AG09319 (cell line): ENCODE measurements at places on chromosomes 2 and 18.

- DNase-seq, result no peak
Observed at GRCh38 chr2:44752761-44753160, 188.7 kb upstream of the SIX3 start.

DNA sequence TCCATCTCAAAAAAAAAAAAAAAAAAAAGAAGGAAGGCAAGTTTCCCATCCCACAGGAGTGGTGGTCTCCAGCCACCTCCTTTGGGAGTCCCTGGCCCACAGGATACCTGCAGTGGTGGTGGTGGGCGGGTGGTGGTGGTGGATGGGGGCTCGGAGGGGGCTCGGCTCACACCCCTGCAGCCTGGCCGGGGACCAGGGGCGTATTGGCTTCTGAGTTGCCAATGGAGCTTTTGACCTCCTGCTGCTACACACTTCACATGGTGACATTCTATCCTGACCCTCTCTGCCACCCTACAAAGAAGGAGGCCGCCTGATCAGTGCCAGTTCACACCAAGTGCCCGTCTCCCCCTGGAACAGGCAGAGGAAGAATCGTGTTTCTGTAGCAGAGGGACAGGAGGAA is 119.6 kb downstream of the NFATC1 start:
- no peak for DNase-seq

DNA sequence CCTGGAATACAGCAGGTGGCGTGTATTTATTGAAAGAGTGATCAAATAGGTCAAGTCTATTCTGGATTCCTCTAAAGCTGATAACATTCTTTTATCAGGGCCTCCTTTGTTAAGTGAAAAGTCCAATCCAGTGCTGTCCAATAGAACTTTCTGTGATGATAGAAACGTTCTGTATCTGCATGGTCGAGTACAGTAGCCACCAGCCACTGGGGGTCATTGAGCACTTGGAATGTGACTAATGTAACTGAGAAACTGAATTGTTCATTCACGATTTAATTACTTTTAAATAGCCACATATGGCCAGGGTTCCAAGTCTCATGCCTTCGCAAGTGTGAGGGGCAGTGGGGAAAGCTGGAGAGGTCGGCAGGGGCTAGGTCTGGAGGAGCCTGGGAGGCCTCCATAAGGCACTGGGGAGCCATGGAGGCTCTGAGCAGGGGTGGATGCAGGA is 20.5 kb downstream of the SH2D6 start:
- DNase-seq, result no peak

GRCh38 chr2:54629914-54630857 is 93.3 kb upstream of the EML6 start:
- DNase-seq, result no peak

DNA sequence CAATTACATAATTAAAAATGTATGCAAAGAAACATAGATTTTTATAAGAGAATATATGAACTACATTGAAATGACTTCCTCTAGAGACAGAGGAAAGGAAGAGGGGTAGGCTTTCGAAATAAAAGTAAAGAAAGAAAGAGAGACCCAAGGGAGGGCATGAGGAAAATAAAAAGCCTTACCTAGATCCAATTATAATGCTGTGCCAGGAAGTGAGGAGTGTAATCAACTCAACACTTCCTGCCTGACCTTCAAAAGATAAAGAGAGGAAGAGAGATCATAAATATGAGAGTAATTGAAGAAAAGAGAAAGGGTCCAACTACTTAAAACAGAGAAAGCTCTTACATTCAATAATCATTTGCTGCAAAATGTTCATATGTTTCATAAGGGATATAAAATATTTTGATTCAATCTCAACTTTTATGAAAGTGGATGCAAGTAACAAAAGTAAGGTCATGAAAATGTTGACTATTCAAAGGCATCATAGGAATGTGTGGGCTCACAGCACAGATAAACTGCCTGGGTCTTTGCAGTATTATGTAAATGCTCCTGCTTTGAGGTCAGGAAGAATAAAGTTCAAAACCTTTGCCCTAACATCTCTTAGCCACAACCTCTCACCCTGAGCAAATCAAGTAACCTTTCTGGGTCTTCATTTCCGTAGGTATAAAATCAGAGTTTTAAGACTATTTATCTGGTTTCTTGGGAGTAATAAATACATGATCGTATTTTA is 1237.7 kb downstream of the LRP1B start:
- no peak for DNase-seq

DNA sequence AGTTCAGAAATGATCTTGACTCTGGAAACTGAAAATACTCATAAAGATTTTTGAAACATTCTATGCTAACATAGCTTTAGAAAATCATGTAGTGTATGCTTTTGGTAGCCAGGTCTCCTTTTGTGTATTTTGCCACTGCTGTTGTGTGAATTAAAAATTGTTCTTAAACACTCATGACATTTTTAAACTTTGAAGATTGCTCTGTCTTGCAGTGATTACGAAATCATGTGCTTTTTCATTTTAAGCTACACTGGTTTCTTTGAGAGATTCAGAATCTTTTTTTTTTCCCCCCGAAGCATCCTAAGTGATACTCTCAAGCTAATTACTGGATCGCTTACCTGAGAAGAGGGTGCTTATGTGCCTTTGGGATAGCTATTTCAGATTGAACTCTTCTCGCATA is 60.0 kb downstream of the ANKRD12 start:
- no peak for DNase-seq

DNA sequence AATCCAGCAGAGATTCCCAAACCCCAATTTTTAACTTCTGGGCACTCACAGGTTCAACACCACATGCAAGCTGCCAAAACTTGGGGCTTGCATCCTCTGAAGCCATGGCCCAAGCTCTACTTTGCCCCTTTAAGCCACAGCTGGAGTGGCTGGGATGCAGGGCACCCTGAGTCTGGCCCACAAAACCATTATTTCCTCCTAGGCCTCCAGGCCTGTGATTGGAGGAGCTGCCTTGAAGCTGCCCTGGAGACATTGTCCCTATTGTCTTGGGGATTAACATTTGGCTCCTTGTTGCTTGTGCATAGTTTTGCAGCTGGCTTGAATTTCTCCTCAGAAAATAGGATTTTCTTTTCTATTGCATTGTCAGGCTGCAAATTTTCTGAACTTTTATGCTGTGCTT is 109.8 kb upstream of the RPRM start:
- no peak for DNase-seq

GRCh38 chr2:226910384-226910783 is 74.5 kb downstream of the RHBDD1 start:
- no peak for DNase-seq

DNA sequence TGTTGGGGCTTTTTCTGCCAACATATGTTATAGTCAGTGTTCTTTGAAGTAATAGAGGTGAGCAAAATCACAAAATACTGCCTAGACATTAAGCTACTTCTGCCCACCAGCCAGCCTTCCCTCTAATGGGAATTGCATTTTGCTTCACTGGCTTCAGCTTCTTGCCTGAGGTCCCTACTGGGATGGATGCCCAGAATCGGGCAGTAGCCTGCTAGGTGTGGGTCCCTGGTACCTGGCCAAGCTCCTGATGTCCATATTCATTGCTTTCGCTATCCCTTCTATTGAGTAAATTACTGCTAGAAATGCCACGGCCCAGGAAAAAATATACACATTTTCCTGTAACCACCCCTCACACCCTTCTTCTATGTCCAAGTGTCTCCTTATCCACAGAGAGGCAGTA is 27.0 kb downstream of the CRYGD start:
- no peak for DNase-seq

DNA sequence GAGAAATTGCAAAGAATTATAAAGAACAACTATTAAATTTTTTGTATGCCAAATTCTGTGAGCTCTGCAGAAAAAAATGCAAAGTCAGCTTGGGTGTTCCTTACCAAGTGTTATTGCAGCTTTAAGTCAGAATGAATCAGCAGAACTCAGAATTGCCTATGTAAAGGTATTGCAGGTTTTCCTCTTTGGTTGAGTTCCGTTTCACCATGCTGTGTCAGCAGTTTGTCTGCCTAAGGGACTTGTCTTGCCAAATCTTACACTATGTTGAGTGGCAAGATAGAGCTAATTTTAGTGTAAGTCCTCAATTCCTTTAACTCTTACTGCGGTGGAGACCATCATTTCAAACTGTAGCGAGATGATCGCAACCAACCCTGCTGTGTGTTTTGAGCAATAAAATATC is 38.8 kb downstream of the ADAM23 start:
- no peak for DNase-seq
